ENCODE measurements at places on chromosomes 11 and 22.

GRCh38 chr22:48743601-48744282 lies 1083.9 kb downstream of the BRD1 start:
- DNase-seq = no peak

DNA sequence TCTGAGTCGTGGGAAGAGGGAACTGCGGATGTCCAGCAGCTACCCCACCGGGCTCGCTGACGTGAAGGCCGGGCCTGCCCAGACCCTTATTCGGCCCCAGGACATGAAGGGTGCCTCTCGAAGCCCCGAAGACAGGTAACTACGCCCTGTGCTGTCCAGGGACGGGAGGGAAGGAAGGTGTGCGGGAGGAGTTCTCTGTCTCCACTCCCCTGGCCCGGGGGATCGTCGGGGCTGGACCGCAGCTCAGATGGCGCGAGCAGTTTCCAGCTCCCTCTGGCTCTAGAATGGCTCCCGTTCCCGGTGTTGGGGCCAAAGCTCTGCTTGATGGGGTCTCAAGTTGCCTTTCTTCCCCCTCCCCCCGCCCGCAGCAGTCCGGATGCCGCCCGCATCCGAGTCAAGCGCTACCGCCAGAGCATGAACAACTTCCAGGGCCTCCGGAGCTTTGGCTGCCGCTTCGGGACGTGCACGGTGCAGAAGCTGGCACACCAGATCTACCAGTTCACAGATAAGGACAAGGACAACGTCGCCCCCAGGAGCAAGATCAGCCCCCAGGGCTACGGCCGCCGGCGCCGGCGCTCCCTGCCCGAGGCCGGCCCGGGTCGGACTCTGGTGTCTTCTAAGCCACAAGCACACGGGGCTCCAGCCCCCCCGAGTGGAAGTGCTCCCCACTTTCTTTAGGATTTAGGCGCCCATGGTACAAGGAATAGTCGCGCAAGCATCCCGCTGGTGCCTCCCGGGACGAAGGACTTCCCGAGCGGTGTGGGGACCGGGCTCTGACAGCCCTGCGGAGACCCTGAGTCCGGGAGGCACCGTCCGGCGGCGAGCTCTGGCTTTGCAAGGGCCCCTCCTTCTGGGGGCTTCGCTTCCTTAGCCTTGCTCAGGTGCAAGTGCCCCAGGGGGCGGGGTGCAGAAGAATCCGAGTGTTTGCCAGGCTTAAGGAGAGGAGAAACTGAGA lies 1.4 kb downstream of the ADM start:
- DNase-seq = no peak

GRCh38 chr22:37109242-37109917 lies at the start of gene TMPRSS6:
Gene TMPRSS6 (minus strand): TSS chr22:37109713. CDS start chr22:37103417, 6,296 bp downstream.
- no peak for DNase-seq

DNA sequence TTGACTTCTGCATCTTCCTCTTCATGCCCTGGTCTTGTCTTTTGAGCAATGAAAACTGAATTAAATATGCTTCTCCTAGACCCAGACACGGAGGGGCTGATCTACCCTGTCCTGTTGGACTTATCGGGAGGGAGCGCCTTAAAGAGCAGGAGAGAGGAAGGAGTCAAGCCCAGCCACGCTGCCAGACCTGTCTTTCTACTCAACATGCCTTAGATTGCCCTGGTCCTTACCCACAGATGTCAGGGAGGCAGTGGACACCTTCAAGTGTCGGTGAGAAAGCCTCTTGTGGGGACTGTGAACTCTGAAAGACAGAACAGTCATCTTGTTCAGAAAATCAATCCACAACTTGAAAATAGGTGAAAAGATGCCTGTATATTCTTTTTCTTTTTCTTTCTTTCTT lies 61.8 kb downstream of the IRAG1 start:
- no peak for DNase-seq

DNA sequence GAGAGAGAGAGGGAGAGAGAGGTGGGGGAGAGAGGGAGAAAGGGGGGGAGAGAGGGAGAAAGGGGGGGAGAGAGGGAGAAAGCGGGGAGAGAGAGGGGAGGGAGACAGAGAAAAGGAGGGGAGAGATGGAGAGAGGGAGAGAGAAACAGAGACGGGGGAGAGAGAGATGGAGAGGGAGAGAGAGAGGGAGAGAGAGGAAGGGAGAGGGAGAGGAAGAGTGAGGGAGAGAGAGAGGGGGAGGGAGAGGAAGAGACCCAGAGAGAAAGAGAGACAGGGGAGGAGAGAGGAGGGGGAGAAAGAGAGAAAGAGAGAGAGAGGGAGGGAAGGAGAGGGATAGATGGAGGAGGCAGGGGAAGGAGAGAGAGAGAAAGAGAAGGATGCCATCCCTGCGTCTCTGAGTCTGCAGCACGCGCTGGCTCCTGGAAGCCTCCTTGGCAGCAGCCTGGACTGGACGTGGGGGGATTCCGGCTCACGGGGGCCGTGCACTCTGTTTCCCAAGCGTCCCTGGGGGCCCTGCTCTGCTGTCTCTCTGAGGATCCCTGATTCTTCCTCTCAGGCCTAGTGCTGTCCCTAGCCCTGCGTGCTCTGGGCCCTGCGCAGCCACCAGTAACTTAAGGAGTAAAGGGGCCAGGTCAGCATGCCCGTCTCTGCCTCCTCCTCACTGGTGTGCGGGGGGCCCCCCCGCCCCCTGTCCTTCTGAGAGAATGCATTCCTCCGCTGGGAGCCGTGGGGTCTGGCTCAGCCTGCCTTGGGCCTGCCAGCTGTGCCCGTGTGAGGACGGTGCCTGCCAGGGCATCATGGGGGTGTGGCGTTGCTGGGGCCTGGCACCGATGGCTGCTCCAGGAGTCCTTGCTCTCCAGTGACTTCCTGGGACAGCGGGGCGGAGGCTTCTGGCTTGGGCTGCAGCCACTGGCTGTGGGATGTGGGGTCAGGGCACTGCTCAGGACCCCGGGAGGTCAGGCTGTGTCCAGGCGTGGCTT lies 429.5 kb downstream of the TBC1D22A start:
- DNase-seq = no peak

DNA sequence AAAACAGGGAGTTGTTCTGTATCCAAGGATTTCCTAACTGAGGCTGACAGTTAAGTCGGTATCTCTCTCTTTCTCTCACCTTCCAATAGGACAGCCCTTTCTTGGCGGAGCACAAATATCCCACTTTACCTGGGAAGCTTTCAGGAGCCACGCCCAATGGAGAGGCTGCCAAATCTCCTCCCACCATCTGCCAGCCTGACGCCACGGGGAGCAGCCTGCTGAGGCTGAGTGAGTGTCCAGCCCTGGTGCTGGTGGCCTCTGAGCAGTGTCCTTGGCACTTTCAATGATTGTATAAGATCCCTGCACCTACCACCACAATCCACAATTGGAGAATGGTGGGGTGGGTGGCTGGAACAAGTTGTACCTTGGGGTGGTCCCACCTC lies 33.7 kb downstream of the CYB5R2 start:
- DNase-seq = no peak

DNA sequence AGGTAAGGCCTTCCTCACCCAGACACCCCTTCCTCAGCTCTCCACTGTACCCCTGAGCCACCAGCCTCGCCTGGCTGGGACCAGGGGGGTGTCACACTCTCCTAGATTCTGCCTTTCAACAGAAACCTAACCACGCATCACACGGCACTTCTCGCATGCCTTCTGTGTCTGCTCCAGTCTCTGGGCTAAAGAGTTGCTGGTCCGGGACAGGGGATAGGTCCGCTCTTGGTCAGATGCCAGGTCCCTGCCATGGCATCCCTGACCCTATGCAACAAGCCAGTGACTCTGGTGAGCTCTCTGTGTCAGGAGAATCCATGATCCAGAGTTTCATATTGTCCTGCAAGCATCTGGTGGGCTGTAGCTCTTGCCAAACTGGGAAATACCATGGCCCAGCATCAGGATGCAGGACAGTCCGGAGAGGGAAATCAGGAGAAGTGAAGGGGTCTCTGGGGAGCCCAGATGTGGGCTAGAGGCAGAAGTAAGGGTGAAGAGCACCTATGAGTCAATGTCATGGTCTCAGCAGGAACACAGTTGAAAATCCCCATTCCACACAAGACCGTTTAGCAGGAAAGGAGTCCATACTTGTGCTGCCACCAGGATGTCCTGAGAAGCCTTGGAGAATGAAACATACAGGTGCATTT lies 14.1 kb downstream of the IGLL5 start:
- no peak for DNase-seq

- DNase-seq = no peak
Observed at GRCh38 chr11:70250876-70251658, 19.4 kb upstream of the PPFIA1 start.

GRCh38 chr11:18650353-18650752 lies 16.2 kb upstream of the SPTY2D1 start:
- no peak for DNase-seq

DNA sequence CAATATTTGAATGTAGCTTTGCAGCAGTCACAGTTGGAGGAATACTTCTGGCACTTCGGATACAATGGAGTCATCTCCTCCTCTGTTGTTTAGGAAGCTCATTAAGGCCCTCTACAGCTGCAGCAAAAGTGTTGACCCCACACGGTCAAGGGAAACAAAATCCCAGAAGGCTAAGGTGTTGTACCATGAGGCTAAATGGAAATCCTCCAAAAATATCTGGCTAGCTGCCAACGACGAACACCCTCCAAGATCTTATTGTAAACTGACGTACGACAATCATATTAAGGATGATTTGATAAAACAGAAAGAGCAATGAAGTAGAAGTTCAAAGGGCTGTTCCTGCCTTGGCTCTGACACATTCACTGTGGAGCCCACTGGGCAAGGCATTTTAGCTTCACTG lies 4.0 kb downstream of the POGLUT3 start:
- DNase-seq = no peak

- no peak for DNase-seq
Observed at GRCh38 chr11:77770629-77771028, 49.9 kb downstream of the RSF1 start.

DNA sequence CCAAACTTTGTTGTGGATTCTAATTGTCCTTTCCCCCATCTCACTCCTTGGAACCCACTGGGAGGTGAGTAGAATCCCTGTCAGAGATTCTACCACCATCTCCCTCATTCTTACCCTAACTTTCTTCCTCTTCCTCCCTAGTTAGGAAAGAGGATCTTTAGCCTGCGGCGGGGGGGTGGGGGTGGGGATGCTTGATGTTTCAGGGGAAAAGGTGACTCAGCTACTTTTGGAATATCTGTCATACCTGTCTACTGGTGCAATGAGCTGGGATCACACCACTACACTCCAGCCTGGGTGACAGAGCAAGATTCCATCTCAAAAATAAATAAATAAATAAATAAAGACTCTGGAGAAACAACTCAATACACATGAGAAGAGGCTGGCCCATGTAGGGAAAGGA lies 6.4 kb downstream of the CCT8L2 start:
- no peak for DNase-seq

Data from CD4-positive, alpha-beta T cell treated with Interferon gamma for 1 hour (primary cell).